ENCODE measurements at places on chromosomes 13 and 19.
A peak's percentile ranks its signal among the peaks of the same experiment; 100 is the strongest.

DNA sequence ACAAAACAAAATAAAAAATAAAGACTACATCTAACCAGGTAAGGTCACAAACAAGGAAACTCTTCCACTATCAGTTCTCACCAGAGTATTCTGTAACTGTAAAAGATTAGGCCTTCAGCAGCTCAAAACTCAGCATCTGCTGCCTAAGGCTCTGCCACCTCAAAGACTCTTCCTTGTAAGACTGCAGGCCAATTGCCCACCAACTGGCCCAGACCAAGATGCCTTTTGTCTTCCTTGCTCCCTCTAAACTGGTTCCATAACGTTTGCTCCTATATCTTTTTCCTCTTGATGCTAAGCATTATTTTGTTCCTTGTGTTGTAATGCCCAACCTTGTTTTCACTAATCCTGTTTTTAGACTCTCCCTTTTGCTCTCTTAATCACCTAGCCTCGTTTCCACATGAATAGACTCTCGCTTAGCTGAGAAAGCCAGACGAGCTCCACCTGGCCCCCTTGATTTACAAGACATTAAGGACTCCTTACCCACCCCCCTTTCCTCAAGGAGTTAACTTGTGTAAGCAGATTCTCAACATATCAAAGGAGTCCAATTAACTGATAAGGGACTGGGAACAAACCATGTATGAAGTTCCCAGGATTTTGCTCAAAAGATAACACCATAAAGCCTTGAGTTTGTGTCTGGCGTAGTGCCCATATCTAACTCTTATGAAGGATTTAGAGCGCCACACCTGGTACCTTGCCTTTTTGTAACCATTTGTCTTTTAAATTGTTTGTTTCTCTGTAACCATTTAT lies 1.5 kb downstream of the ZNF814 start:
- no peak for DNase-seq

GRCh38 chr13:80497978-80498377 lies 157.1 kb upstream of the SPRY2 start:
- no peak for DNase-seq

DNA sequence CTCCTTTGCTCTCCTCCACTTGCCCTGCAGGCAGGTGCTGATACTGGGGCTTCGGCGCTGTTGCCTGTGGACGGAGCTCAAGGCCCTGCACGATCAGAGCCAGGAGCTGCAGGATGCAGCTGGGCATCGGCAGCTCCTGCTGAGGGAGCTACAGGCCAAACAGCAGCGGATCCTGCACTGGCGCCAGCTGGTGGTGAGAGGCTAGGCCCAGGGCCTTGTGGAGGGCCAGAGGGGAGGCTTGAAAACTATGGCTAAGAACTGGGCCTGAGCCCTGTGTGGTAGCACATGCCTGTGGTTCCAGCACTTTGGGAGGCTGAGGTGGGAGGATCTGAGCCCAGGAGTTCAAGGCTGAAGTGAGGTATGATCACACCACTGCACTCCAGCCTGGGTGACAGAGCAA lies 6.3 kb downstream of the HAUS5 start:
- DNase-seq: no peak

- DNase-seq: no peak
Observed at GRCh38 chr13:63042686-63043085, 1627.0 kb upstream of the PCDH20 start.

DNA sequence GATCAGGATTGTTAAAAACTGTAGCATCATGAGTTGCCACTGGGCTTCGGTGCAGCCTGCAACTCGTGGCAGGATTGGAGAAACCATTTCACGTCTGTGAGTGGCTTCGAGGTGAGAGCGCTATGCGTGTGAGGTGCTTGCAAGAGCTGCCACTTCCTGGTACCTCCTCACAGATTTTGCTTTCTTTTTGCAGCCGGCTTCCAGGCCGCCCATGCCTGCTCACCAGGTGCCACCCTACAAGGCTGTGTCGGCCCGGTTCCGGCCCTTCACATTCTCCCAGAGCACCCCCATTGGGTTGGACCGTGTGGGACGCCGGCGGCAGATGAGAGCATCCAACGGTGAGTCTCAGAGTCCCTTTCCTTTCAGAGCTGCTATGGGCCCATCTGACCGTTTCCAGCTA lies 57.9 kb upstream of the C1QTNF9 start:
- no peak for DNase-seq

- no peak for DNase-seq
Observed at GRCh38 chr13:95455782-95456181, 96.7 kb upstream of the CLDN10 start.

DNA sequence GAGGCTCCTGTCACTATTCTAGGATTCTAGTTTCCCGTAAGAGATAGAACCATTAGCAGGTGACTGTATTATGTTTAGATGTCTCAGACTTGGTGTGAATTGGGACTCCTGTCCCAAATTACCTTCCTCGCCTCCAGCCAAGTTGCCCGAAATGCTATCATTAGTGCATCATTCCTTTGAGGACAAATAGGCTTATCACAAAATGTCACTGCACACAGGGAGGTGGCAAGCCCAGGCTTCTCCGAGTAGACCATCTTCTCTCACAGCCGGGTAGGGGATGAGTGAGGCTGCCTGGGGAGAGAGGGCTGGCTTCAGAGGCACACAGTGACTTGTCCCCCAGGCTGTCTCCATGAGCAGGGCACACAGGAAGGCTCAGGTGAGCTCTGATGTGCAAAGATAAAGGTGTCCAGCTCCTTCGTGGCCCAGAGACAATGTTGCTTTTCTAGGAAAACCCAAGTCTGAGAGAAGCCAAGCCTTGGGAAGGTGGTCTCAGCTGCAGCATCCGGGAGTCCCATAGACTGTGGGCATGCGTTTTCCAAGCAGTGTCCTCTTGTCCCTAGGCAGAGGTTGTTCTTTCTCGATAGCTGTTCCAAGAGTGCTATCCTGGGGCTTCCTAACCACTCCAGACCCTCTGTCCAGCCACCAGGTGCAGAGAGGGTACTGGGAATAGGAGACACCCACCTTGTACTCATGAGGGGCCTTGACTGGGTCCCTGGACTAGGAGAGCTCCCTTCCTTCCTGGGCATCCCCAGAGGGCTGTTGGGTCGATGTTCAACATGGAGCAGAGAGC lies 163.1 kb upstream of the TSHZ3 start:
- no peak for DNase-seq

DNA sequence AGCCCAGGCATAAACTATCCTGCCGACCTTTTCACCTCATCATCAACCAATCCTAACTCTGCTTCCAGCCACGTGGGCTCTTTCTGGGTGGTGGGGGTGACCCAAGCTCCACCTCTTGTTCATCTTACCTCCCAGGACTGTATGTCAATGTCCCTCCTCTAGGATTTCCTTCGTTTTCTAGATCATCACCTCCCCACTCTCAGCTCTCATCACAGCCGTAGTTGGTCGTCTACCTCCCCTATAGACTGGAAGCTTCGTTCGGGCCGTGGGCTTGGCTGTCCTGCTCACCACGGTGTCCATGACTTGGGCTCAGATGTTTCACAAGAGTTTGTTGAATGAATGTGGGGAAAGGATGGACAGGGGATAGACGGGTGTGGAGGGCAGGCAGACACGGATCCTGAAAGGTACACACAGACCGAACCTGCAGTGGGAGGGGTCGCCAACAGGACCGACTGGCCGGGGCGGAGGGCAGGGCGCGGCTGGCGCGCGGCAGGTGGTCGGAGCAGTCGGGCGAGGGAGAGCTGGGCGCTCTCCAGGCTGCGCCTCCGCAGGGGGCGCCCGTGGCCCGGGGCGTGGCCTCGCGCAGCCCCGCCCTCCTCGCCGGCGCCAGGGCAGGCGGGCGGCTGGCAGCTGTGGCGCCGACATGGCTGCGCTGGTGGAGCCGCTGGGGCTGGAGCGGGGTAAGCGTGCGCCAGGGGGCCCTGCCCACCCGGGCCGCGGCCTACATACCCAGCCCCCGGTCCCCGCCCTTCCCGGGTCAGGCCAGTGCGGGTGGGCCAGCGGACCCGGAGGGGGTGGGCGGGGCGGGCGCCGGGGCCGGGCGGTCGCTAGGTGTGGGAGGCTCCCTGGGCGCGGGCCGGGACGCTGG lies at the start of gene LIN7B:
TSS of gene LIN7B (plus strand) at position 609 of the 868 bp plus-strand sequence. CDS start at position 644, 35 bp downstream.
- DNase-seq: peak; percentile 86

GRCh38 chr13:111210544-111211469 lies 95.7 kb downstream of the ARHGEF7 start:
- peak; percentile 81 for DNase-seq

DNA sequence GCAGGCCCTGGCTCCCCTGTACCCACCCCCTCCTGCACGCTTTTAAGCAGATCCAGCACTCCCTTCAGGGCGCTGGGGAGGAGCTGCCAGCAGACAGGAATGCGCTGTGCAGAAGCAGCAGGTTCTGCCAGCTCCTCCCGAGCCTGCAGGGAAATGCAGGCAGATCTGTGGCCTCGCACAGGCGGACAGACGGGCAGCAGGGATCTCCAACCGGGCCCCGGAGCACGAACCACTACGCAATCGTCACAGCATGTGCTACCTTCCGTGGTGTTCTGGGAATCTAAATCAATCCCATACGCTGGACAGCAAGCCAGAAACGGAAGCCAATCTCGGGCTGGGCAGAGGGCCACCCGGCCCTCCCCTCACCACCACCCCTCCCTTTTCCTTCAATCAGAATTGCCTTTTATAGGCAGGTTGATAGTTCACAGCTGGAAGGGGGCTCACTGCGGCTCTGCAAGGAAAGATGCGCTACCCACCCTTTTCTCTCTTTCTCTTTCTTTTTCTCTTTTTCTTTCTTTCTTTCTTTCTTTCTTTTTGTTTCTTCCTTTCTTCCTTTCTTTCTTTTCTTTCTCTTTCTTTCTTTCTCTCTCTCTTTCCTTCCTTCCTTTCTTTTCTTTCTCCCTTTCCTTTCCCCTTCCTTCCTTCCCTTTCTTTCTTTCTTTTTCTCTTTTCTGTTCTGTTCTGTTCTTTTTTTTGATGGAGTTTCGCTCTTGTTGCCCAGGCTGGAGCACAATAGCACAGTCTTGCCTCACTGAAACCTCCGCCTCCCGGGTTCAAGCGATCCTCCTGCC lies 99.9 kb downstream of the GNG7 start:
- peak; percentile 86 for DNase-seq

- no peak for DNase-seq
Observed at GRCh38 chr13:71677124-71677523, 189.9 kb downstream of the DACH1 start.

- DNase-seq: no peak
Observed at GRCh38 chr13:48155848-48156247, 60.9 kb upstream of the MED4 start.
